ENCODE measurements at places on chromosomes 7 and 10.
A peak's percentile ranks its signal among the peaks of the same experiment; 100 is the strongest.

DNA sequence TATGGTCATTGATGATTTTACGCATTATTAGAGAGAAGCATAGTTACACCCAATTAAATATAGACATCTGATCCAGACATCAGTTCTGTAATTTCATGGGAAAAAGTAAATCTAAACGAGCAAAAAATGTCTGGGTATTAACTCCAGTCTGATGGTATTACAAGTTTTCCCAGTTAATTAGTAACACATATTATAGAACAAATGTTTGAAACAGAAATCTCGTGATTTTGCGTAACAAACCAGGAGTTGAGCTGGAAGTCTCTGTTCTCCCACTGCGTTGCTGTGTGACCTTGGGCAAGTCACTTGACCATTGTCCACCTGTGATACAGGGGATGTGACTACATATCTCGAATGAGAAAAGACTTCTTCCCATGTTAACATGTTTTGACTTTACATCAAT lies 43.3 kb downstream of the RBM20 start:
- no peak for DNase-seq

- no peak for DNase-seq
Observed at GRCh38 chr10:9331583-9332008, 1277.1 kb downstream of the GATA3 start.

GRCh38 chr7:44291066-44291732 lies 34.2 kb downstream of the CAMK2B start:
- DNase-seq = no peak

DNA sequence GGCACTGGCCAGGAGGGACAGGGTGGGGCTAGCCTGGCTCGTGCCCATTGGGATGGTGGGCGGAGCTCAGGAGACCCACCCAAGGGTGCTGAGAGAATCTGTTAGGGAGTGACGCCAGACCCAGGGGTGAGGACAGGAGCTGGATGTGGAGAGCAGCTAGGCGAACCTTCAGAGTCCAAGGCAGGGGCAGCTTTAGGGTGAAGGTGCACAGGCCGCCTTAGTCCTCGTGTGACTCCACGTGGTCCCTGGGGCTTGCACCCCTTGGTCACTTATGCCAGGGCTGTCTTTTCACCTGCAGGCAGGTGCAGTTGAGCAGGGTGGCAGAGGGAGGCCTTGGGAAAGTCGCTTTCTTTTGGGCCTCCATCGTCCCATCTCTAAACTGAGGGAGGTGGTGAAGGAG lies 4.3 kb downstream of the RAMP3 start:
- DNase-seq = no peak

GRCh38 chr10:80503584-80504157 lies 34.0 kb upstream of the SH2D4B start:
- no peak for DNase-seq

- DNase-seq = no peak
Observed at GRCh38 chr10:68403701-68404100, 3.4 kb downstream of the RUFY2 start.

DNA sequence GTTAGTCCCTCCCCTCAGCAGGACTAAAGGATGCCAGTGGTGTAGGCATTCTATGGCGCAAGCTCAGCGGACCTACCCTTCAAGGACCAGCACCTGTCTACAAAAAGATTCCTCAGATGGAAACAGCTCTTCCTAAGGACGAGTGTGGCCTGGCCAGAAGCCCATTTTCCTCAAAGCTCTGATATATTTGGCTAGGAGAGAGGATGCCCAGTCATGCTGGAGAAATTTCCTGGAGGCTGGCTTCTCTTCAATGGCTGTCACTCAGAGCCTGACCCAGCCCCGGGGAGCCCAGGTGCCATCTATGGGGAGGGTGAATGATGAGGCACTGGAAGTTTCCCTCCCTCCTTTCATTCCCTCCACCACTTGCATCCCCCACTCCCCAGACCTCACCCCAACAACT lies 111.5 kb downstream of the PLXNA4 start:
- no peak for DNase-seq

- no peak for DNase-seq
Observed at GRCh38 chr10:90327611-90328010, 530.2 kb downstream of the HTR7 start.

- peak; percentile 62 for DNase-seq
Observed at GRCh38 chr10:62373995-62374861, at the start of gene ZNF365. ZNF365 (plus strand) TSS chr10:62374369; CDS start chr10:62376194, 1,825 bp downstream.
